ENCODE measurements at places on chromosomes 3 and 15. TPM values are rescaled to one million over a fixed set of nuclear protein-coding genes. Genes with fewer than 3 reads are reported as not detected.

Gene FEZF2
- not detected for total RNA-seq

Gene ACTC1
- total RNA-seq: 40.5 TPM

Gene FOXL2
- total RNA-seq: 0.14 TPM

Gene SEMA7A
- total RNA-seq: 3.2 TPM

Gene GHSR
- total RNA-seq: not detected

Gene RTP1
- not detected for total RNA-seq

Gene GPX1
- 296 TPM for total RNA-seq

Gene EMC7
- total RNA-seq: 65.5 TPM

Gene LIPH
- 34.0 TPM for total RNA-seq

Gene CPN2
- 0.12 TPM for total RNA-seq

Measured in mucosa of gallbladder (tissue), 1 donor.